CD4-positive, alpha-beta T cell treated with Interferon alpha-2 for 1 hour (primary cell): ENCODE measurements at places on chromosomes 13 and 19.

- no peak for DNase-seq
These were observed 215.3 kb downstream of the KLF5 start for GRCh38 chr13:73274147-73274546.

DNA sequence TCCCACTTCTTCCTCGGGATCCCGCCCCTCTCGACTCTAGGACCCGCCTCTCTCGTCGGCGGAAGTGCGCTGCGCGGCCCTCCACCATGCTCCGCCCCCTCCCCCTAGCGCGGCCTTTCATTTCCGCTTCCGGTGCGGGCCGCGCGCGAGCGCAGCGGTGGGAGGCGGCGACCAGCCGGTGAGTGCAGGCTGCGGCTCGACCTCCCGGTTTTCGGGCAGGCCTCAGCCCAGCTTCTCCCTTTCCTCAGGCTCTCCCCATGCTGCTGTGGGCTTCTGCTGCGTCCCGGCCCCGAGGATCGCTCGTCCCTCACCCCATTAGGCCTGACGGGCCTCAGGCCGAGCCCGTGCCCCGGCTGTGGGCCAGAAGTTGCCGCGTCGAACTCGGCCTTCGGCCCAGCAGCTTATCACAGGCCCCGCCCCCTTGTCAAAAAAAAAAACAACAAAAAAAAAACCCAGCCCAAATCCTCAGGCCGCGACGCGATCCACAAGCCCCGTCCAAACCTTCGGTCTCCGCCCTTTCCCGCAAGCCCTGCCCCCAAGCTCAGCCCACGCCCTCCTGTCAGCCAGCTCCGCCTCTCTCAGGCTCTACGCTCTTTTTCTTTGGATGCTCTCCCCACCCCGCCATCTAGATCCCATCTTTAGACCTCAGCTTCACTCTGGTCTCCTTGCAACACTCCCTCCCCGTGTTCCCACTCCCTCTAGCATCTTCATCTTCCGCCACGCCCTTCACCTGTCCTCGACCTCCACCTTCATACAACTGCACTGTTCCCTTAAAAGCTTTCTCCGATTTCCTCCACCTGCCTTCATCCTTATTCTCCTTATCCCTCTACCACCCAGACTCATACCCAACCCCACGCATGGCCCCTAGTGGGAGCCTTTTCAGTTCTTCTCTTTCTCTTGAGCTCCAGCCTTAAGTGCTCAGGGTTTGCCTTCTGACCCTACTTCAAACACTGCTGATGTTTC, at the start of gene CLASRP:
TSS of gene CLASRP (plus strand) at position 115 of the 963 bp plus-strand sequence. CDS start 1,168 bp downstream, outside the sequence.
- peak; percentile 87 for DNase-seq

DNA sequence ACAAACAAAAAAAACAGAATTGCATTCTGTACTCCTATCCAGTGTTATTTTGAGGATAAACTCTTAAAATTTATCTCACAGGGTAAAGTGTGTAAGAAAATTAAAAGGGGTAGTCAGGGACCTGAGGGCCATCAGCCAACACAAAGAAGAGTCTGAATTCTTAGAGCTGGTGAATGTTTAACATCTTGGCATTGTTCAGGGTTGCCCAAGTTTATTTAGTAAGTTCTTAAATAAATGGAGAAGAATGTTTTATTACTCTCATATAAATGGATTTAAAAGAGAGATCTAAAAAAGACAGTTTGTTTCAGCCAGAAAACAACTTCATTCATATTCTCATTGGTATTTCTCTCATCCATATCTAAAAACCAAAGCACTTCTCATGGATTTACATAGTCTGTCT, 171.7 kb downstream of the LACC1 start:
- DNase-seq = no peak

DNA sequence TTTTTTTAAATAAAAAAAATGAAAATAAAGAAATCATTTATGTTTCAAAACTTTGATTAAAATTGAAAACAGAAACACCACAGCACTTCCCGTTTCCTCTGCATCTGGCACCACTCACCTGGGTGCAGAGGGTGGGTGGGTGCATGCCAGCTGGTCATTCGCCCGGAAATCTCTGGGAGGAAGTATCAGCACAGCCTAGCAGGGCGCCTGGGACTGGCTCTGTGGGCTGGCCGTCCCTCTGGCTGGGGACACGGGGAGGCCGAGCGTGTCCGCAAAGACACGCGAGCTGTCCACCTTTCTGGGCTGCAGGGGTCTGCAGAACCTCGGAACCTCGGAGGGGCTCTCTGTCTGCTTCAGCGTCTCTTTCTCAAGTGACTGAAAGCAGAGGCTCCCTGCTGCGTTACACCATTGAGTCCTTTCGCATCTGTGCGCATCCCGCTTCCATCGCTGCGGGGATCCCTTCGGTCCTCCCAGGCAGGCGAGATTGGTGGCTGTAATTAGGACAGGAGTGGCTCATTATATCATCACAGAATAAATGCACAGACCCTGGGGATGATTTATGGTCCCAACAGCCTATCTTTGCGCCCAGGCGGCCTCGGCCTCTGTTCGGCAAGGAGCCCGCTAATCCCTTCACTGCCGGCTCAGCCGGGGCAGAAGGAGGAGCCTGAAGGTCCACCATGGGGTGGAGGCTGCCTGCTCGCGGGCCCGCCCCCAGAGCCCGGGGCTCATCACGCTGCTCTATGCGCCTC, 17.2 kb downstream of the CRTC1 start:
- DNase-seq = peak; percentile 55

DNA sequence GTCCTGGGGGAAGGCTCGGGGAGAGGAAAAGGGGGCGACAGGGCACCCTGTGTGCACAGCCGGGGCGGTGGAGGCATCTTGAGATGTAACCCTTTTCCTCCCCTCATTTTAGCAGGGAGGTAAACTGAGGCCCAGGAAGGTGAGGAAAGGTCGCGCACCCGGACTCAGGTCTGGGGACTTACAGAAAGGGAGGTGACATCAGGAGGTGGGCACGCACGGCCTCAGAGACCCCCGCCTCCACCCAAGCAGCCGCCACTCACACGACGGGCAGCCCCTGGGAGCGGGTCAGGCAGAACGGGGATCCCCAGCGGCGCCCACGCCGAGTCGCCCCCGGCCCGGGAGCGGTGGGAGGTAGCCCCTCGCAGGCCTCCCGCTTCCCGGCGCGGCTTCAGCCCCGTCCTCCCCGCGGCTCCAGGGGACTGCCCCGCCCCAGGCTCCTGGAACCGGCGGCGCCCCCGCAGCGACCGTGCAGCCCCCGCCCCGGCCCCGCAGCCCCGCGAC, 477 bp downstream of the PIP5K1C start:
- no peak for DNase-seq

- no peak for DNase-seq
These were observed 7.1 kb upstream of the DOCK6 start for GRCh38 chr19:11269408-11269807.

GRCh38 chr13:114235697-114236096, 1.0 kb downstream of the CDC16 start:
- DNase-seq = no peak

DNA sequence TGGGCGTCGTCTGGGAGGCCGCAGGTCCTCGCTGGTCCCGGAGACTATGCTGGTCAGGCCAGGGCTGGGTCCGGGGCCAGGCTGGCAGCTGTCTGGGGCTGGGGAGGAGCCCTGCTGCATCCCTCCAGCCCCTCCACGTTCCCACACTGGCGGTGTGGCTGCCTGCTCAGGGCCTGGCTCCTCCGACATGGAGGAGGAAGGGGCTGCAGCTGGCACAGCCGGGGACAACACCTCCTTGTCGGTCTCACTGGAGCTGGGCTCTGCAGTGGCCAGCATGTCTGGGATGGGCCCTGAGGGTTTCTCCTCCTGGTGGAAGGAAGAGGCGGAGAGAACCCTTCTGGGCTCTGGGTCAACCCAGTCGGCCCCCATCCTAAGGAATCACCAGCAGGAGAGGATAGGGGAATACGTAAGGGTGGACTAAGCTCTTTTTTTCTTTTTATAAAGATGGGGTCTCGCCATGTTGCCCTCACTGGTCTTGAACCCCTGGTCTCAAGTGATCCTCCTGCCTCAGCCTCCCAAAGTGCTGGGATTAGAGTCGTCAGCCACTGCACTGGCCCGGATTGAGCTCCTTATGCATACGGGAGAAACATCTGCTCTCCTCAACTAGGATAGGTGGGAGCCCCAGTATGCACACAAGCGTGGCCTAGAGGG, 806 bp downstream of the ZNF414 start:
- no peak for DNase-seq

- DNase-seq = no peak
These were observed 15.6 kb upstream of the HSH2D start for GRCh38 chr19:16127776-16128371.

- no peak for DNase-seq
These were observed 2.9 kb downstream of the CYSLTR2 start for GRCh38 chr13:48656608-48657007.
